Chondrocyte (in vitro differentiated cells): ENCODE measurements at places on chromosomes 3 and 15. TPM values are rescaled to one million over a fixed set of nuclear protein-coding genes. Genes with fewer than 3 reads are reported as not detected.

Gene COL6A6
- total RNA-seq: not detected in 3 replicates

Gene LDHAL6B
- not detected in 3 replicates for total RNA-seq

Gene ZCWPW2
- 1.1 to 2.1 TPM (median 1.8 TPM) in 3 replicates for total RNA-seq

Gene TIMP4
- 31.3 to 41.6 TPM (median 31.9 TPM) in 3 replicates for total RNA-seq

Gene SEMA6D
- 4.9 to 6.4 TPM (median 5.4 TPM) in 3 replicates for total RNA-seq
